ENCODE measurements at places on chromosomes 4 and X. TPM values are rescaled to one million over a fixed set of nuclear protein-coding genes. Genes with fewer than 3 reads are reported as not detected.

Gene NLRP2B
- total RNA-seq, result not detected

Gene F9
- not detected for total RNA-seq

Gene SLC10A6
- not detected for total RNA-seq

Gene SLC7A11
- 0.87 TPM for total RNA-seq

Gene TENM3
- not detected for total RNA-seq

Gene MAGEC1
- not detected for total RNA-seq

Gene STAP1
- total RNA-seq, result 19.7 TPM

Gene TMEM144
- total RNA-seq, result 0.15 TPM

Gene RASSF6
- total RNA-seq, result not detected

Gene SLITRK4
- not detected for total RNA-seq

Gene NIPAL1
- 1.1 TPM for total RNA-seq

Gene EDNRA
- total RNA-seq, result not detected

Gene FGB
- total RNA-seq, result not detected

Gene DMP1
- total RNA-seq, result not detected

Gene NPY2R
- total RNA-seq, result not detected

Gene PRKX
- total RNA-seq, result 166 TPM

Gene MFAP3L
- total RNA-seq, result 0.03 TPM

Gene ATP8A1
- total RNA-seq, result 31.4 TPM

Gene GPRASP2
- 0.29 TPM for total RNA-seq

Gene FGF2
- 0.07 TPM for total RNA-seq

Gene HSD17B13
- 0.15 TPM for total RNA-seq

Gene STEEP1
- total RNA-seq, result 17.3 TPM

Gene PPP1R2C
- not detected for total RNA-seq

Gene F8A1
- total RNA-seq, result 55.5 TPM

Gene CSN1S1
- total RNA-seq, result not detected

Gene GASK1B
- not detected for total RNA-seq

Gene KCTD8
- total RNA-seq, result not detected

Gene HERC6
- 10.4 TPM for total RNA-seq

Gene TRAM1L1
- not detected for total RNA-seq

Gene UCP1
- total RNA-seq, result not detected

Gene GABRA4
- not detected for total RNA-seq

Gene ADGRG2
- not detected for total RNA-seq

Gene TREX2
- 2.4 TPM for total RNA-seq

Gene SMR3B
- not detected for total RNA-seq

Gene UNC5C
- total RNA-seq, result not detected

Gene MAGEA2
- total RNA-seq, result not detected

Gene CTAG2
- not detected for total RNA-seq

Gene TCP11X2
- total RNA-seq, result not detected

Gene NAA15
- 42.2 TPM for total RNA-seq

Gene BTC
- total RNA-seq, result not detected

Gene FREM3
- total RNA-seq, result not detected

Gene C4orf36
- not detected for total RNA-seq

Gene HCFC1
- 94.5 TPM for total RNA-seq
